Stimulated activated effector memory CD8-positive, alpha-beta T cell treated with anti-CD3 and anti-CD28 coated beads, Interleukin-12 subunit alpha, Interleukin-12 subunit beta, amount 100 ng/mL, for 72 hours (primary cell): ENCODE measurements at places on chromosomes 3 and 15.

- DNase-seq = no peak
Observed at GRCh38 chr3:126135406-126136076, 44.8 kb downstream of the ALDH1L1 start.

DNA sequence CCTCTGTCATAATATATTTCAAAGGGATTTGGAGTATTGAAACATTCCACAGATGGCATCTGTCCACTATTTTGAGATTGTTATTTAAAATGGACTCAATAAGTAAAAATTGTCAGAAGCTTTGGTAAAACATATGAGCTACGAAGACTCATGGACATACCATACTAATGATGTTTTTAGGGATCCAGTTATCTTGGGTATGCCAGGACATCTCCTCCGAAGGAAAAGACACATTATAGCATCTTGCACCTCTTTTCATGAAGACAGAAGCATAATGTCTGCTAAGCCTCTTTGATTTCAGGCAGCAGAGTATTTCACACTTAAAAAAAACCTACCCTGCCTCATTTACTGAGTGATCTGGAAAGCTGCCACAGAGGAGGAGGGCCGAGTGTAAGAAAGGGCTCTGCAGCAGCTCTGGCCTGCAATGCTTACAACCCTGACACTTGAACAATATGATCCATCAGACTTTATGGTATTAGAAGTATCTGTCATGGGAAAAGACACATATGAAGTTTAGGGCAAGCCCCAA, 284.8 kb downstream of the TUSC7 start:
- no peak for DNase-seq

GRCh38 chr15:100759106-100759505, 120.5 kb upstream of the ALDH1A3 start:
- no peak for DNase-seq

GRCh38 chr3:67075295-67075694, 77.2 kb downstream of the KBTBD8 start:
- no peak for DNase-seq

DNA sequence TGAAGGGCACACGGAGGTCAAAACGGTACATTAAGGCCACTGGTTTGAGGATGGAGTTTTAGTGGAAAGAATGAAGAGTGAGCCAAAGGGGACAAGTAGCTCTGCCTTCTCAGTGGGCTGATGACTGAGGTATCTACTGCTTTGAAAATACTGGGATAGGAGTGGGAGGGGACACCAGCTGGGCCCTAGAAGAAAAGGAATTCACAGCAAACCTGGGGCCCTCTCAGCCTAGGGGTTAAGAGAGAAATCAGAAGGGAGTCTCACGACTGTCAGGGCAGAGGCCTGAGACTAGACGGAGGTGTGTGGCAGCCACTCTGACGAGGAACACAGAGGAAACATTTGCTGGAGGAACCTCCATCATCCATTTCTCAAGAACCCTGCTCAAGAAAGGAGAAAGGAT, 75.1 kb downstream of the TNIK start:
- no peak for DNase-seq

DNA sequence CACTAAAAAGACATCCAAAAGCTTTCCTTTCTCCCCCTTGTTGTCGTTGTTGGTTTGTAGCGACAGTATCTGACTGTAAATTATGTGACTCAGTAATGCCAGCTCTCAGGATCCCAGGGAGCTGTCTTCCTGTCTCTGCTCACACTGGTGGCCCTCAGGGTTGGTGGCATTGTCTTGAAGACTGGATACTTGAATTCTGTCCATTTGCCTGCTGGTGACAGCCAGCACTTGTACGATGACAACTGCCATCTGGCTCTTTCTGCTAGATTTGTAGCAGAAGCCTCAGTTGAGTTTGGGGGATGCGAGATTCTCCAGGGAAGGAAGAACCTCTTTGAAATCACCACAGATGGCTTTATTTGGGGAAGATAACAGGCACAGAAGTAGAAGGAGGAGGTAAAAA, 120.8 kb downstream of the ARPP21 start:
- no peak for DNase-seq

DNA sequence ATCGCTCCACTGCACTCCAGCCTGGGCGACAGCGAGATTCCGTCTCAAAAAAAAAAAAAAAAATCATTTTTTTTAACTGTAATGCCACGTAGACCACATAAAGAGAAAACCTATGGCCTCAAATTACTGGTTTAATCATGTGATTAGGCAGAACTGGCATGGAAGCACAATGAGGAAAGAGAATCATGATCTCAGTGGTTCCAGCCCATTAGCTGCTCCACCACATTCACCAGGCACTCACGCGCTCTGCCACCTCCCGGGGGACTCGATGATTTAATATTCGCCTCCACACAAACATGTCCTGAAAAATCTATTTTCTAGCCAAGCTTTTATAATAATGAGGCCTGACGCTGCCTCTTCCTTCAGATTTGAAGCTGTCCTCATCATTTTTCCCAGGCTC, 204.7 kb downstream of the TBL1XR1 start:
- no peak for DNase-seq

GRCh38 chr15:82878325-82878724, 68.9 kb downstream of the WHAMM start:
- no peak for DNase-seq
